ENCODE measurements at places on chromosomes 3 and 15. TPM values are rescaled to one million over a fixed set of nuclear protein-coding genes. Genes with fewer than 3 reads are reported as not detected.

- no peak for DNase-seq
Observed at GRCh38 chr3:6250167-6250566, 610.7 kb upstream of the GRM7 start.

- no peak for DNase-seq
Observed at GRCh38 chr3:125067225-125067624, 11.4 kb upstream of the HEG1 start.

ROBO2 gene
- 0.05 TPM for total RNA-seq

GRCh38 chr15:81056304-81056703 is 55.6 kb downstream of the TLNRD1 start:
- DNase-seq = no peak

- DNase-seq = no peak
Observed at GRCh38 chr15:90816401-90817116, 51.8 kb upstream of the FURIN start.

PFKFB4 gene
- 2.8 TPM for total RNA-seq

- DNase-seq = no peak
Observed at GRCh38 chr15:85607842-85608241, 186.9 kb downstream of the KLHL25 start.

ZNF148 gene
- total RNA-seq = 47.7 TPM

Measured in heart left ventricle (tissue), 16 donors.